ENCODE measurements at places on chromosomes 16 and 17.

- no peak for DNase-seq
Observed at GRCh38 chr16:88772871-88773811, 11.9 kb downstream of the PIEZO1 start.

DNA sequence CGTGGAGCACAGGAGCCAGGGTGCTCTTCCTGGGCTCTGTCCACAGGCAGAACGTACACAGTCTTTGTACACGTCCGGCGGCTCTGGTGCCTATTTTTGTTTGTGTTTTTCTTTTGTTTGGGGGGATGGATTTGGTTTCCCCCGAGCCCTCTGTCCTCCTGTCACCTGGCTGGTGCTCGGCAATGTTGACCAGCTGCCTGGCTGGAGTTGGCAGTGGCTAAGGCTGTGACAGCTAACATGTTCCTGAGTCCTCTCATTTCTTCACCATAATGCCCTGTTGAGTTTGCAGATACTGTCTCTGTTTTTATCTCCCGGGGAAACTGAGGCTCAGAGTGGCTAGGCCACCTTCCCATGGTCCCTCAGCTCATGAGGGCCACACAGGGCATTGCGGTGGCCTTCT, 25.7 kb downstream of the MAPT start:
- DNase-seq: no peak

GRCh38 chr17:57876023-57876865, 26.4 kb upstream of the MRPS23 start:
- no peak for DNase-seq

- DNase-seq: no peak
Observed at GRCh38 chr17:66953630-66954020, 10.9 kb upstream of the CACNG4 start.

DNA sequence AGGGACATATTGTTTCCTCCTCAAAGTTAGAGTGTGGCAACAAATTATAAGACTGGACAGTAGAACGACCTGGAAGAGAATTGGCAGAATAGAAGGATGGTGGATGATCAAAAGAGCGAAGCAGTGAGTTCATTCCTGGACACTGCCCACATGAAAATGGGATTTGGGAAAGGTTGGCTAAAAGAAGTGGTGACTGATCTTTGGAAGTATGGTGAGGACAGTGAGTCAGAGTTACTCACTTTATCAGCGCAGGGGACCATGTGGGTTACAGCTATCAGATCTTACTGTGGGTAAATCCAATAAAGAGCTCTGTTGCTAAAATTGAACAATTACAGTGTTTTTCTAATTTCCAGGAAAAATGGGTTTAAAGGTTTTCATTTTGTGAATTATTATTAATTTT, 2.7 kb upstream of the TANC2 start:
- no peak for DNase-seq

GRCh38 chr17:2146132-2146871, 91.4 kb downstream of the HIC1 start:
- DNase-seq: no peak

DNA sequence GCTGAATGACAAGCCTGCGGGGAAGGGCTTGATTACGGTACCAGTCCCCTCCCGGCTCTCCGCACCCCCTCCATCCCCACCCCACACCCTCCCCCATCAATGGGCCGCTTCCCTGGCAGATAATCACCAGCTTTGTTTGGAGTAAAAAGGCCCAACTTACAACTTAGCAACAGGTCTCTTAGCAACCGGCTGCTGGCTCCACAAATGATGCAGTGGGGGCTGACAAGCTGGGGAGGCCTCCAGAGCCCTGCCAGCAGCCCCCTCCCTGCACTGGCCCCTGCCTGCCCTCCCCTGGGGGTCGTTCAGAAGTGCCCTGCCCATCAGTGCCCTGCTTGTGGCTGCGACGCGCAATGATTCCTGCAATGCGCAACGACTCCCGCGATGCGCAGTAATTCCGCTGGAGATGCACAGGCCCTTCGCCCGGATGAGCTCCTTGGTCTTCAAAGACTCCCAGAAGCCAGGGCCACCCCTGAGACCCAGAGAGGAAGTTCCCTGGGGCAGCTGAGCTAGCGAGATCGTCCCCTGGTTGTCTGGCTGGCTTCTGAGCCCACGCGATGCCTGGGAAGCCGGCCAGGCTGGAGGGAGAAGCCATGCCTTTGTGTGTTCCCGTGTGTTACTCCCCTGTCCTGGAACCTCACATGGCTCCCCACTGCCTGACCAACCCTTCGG, 23.3 kb downstream of the CPNE2 start:
- DNase-seq: no peak

DNA sequence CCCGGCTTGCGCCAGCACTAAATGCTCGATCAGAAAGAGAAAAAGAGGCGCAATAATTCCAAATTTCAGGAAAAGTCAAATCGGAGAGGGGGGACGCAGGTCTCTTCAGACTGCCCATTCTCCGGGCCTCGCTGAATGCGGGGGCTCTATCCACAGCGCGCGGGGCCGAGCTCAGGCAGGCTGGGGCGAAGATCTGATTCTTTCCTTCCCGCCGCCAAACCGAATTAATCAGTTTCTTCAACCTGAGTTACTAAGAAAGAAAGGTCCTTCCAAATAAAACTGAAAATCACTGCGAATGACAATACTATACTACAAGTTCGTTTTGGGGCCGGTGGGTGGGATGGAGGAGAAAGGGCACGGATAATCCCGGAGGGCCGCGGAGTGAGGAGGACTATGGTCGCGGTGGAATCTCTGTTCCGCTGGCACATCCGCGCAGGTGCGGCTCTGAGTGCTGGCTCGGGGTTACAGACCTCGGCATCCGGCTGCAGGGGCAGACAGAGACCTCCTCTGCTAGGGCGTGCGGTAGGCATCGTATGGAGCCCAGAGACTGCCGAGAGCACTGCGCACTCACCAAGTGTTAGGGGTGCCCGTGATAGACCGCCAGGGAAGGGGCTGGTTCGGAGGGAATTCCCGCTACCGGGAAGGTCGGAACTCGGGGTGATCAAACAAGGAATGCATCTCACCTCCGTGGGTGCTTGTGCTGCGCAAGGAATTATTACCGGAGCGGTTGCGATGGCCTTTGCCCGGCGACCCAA, 4.0 kb upstream of the DLX4 start:
- DNase-seq: no peak

DNA sequence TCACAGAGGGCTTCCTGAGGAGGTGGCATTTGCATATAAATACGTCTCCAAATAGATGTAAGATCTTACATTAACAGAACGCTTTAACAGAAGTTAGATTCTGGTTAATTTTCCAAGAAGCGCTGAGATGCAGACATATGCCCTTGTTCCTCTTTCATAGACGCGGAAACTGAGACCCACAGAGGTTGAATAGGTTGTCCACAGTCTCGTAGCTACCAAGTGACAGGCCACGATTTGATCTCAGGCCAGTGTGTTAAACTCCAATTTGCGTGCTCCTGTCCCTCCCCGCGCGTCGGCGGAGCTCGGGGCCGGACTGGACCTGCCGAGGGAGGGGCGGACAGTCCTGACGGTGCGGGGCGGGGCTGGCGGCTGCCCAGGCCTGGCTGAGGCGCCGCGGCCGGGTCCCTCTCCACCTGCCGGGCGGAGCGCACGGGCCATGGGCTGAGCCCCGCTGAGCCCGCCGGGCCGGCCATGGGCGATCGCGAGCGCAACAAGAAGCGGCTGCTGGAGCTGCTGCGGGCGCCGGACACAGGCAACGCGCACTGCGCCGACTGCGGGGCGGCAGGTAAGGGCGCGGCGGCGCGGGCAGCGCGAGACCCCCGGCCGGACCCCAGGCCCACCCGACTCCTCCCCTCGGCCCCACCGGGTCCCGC, at the start of gene ADAP2:
Gene ADAP2 (plus strand): TSS at position 402 of the 653 bp plus-strand sequence. CDS start 70 bp downstream, at position 472.
- no peak for DNase-seq

GRCh38 chr16:60302676-60303075, 1568.6 kb upstream of the GOT2 start:
- DNase-seq: no peak

GRCh38 chr16:1220841-1221627, 4.0 kb downstream of the TPSG1 start:
- DNase-seq: no peak

- DNase-seq: no peak
Observed at GRCh38 chr17:8649157-8650118, 18.9 kb upstream of the MYH10 start.

- no peak for DNase-seq
Observed at GRCh38 chr16:57141822-57142631, 43.8 kb downstream of the PSME3IP1 start.

GRCh38 chr17:320809-321385, 31.7 kb downstream of the RPH3AL start:
- no peak for DNase-seq

- DNase-seq: no peak
Observed at GRCh38 chr16:11640987-11641817, 27.1 kb upstream of the SNN start.

DNA sequence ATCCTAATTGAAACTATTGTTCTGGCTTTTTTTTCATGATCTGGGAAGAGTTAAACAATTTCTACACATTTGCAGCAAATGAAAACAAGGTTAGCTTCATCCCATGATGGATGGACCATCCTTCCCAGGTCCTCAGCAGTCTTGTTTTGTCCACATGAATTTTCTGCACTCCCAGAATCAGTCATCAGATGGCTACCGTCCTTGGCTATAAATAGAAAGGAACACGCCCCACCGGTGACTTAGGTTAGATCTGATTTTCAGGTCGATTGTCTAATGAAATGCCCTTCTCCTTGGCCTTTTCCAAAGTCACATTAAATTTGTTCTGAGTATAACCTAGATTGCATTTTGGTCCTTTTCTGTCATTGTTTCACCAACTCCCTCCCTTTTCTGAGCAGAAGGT, 41.4 kb upstream of the NOL11 start:
- DNase-seq: no peak

- DNase-seq: no peak
Observed at GRCh38 chr17:43822570-43823190, 10.3 kb downstream of the MPP3 start.

GRCh38 chr17:6677158-6677831, 25.7 kb downstream of the C17orf100 start:
- no peak for DNase-seq

DNA sequence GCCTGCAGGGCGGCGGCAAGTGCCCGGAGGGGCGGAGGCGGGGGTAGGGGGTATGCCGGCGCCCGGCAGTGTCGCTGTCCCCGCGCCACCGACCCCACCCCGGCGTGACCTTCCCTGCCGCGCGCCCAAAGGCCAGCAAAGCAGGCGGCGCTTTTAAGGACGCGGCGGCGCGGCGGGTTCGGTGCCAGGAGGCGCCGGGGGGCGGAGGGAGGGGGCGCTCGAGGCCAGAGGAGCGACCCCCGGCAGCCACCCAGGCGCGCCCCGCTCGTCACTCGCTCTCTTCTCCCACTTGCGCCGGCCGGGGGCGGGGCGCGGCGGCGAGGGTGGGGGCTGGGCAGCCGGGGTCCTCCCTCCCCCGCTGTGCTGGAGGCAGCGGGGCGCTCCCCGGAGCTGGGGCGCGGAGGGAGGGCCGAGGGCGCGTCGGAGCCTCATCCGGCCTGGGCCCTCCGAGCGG, 8.6 kb upstream of the BAHCC1 start:
- DNase-seq: no peak

DNA sequence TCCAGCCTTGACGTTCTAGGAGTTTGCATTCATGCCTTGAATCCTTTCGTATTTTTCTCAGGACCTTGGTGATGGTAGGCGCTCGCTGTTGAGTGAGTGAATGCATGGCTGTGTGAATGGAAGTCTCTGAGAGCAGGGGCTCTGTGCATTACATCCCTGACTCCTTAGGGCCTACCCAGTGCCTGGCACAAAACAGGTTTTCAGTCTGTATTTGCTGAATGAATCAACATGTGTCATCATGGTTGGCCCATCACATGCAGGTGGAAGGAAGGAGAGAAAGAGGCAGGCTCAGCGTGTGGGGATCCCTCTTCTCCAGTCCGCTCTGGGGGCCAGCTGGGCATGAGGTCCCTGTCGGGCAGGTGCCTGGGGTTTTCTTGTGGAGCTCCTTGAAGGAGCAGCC, 8.7 kb downstream of the RAP1GAP2 start:
- DNase-seq: no peak

DNA sequence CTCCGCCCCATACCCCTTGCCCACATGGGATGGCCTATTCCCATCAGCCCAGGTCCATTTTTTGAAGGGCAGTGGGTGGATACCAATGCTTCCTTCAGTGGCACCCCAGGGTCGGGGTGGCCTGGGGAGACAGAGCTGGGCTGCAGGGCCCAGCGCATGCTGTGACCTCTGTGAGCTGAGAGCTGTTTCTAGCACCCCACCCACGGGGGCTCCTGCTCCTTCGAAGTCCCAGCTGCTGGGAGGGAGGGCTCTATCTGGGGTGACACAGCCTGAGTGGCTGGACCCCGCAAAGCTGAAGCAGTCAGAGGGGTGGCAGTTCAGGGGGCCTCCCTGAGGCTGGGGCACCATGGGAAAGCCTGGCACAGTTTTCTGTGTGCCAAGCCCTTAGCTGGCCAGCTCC, 10.7 kb downstream of the PAM16 start:
- no peak for DNase-seq

- no peak for DNase-seq
Observed at GRCh38 chr16:74591876-74592650, 14.9 kb downstream of the GLG1 start.

DNA sequence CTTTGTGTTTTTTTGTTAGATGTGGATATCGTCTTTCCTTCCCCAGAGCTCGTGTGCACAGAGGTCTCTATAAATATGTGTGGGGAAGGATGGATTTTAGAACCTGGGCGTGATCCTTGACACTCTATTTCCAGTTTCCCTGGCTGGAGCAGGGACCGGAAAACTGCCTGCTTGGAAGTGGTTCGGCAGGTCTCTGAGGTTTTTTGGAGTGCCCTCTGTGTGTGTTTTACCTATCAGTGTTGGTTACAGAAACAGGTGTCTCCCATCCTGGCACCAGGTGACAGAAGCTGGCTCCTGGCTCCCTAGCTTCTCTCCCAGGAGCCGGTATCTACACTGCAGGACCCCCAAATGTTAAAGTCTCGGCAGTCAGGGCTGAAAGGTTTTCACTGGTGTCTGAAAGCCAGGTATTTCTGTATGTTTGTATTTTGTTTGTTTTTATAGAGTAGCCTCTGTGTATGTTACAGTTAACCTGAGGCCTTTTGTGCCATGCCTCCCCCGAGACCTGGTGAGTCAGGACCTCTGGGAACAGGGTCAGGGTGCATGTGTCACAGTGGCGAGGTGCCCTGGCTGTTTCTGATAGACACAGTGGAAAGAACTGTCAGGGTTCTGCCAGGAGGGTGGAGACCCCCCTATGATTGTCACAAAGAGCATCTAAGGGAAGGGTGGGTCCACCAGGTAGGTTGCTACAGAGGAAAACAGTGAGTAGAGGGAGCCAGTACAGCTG, 31.3 kb downstream of the ZC3H18 start:
- no peak for DNase-seq

GRCh38 chr16:31807086-31807485, 66.5 kb upstream of the ZNF267 start:
- DNase-seq: no peak

- no peak for DNase-seq
Observed at GRCh38 chr17:65604070-65604469, 42.6 kb upstream of the AXIN2 start.

DNA sequence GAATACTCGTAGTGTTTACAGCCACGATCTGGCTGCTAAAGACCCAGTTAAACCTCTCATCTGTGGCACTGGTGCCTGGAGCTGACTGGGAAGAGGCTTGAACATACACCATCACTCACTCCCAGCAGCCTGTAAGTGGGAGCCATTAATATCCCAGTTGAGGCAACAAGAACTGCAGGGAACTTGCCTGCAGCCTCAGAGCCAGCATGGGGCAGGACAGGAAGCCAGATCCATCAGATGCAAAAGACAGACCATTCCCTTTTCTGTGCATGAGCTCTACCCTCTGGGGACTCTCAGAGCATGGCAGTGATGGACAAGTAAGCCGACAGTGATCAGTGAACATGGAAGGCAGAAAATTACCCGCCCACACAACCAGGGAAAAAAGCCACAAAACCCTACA, 91.8 kb downstream of the TMEM132E start:
- no peak for DNase-seq

GRCh38 chr17:72657467-72658317, 434.8 kb downstream of the SLC39A11 start:
- DNase-seq: no peak

GRCh38 chr17:4908301-4908700, 5.4 kb upstream of the CHRNE start:
- DNase-seq: no peak
